ENCODE measurements at places on chromosomes 16 and 17.

- no peak for DNase-seq
These were observed 310.5 kb upstream of the IRX5 start for GRCh38 chr16:54620197-54620596.

DNA sequence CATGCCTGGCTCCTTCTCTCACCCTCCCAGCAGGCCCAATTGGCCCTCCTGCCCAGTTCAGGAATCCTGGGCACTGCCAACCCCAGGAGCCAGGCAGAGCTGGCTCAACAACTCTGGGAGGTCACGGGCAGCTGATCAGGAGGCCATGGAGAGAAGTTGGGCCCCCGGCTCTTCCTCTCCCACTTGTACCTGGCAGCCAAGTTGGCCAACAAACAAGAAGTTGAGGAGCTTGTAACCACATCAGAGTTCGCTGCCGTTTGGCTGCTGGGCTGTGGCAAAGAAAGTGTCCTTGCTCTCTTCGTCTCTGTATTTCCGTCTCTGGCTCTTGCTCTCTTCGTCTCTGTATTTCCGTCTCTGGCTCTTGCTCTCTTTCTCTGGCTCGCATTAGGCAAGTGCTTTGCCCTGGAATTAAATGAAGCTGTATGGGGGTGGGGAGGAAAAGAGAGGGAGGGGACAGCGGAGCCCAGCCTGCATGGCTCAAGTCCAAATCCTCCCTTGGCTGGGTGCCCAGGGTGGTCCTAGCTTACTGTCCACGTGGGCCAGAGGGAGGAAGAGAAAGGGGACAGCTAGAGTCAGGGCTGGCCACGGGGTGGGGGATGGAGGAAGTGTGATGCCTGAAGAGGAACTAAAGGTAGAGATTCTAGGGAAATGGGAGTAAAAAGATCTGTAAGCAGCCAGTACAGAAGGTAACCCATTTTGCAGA, 7.8 kb upstream of the TMEM132E start:
- DNase-seq = no peak

- DNase-seq = peak; percentile 37
These were observed 4.8 kb upstream of the QPRT start for GRCh38 chr16:29674188-29674587.

DNA sequence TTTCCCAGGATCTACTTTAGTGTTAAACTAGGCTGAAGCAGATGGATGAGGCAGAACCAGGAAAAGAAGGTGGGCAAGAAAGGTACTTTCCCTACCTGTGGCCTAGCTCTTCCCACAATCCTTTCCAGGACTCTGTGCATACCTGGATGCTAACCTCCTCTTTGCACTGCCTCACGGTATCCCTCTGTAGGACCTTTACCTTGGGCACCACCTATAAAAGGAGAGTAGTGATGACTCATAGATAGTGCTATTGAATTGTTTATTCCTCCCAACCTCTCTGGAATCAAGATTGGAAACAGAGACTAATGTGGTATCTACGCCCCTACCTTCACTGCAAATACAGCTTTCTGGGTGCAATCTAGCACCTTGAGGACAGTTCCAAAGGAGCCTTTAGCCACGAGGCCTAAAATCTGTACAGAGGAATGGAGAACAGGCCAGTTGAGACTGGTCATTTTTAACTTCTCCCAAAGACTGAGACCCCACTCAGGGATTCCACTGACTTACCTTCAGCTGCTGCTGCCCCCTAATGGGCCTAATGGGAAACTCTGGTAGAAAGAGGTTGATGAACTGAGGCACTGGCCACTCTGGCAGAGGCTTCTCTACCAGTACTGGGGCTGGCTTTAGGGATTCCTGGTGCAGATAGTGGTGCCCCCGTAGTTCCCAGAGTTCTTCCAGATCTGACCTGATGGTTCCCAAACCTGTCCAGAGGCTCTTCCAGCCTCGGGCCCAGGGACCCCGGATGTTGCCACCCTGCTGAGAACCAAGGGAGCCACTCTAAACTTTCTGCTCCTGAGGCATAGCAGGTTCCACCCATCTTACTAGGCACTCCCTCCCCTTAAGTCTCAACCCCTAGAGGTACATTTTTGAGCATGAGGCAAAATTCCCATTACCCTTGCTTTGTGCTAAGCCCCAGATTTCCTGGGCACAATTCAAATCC, 781 bp downstream of the RSKR start:
- DNase-seq = no peak

- DNase-seq = no peak
These were observed 1400.1 kb downstream of the CDH8 start for GRCh38 chr16:60636117-60636516.

- DNase-seq = no peak
These were observed 74.6 kb downstream of the KSR1 start for GRCh38 chr17:27530764-27531391.

DNA sequence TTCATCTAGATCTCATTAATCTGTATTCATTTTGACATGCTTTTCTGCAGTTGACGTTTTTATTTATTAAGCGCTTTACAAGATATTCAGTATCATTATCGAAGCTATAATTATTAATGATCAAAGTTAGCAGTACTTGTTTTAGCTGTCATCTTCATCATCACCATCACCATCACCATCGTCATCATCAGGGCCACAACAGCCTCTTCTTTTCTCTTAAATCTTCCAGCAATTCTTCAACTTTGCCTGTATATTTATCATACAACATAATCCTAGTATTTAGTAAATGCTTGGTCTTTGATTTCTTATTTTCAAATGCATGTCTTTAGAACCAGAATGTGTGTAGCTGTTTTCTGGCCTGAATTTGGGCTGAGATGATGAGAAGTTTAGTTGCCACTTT, 528.0 kb downstream of the MAF start:
- no peak for DNase-seq

GRCh38 chr16:69319381-69319780, 8.2 kb downstream of the VPS4A start:
- DNase-seq = no peak

DNA sequence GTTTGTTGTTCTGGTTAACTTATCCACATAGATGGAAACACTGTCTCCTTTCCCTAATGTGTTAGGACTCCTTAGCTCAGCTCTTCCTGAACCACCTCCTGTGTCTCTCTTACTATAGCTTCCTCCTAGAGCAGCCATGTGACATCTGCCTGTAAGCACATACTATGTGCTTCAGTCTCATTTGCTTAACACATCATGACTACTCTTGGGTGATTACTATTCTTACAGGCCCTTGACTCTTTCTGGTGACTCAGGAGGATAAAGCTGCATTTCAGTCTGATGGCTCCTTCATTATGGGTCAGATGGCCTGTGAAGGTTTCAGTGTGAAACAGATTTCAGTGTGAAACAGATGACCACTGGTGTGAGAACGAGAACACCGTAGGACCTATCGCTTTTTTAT, 320 bp upstream of the KRTAP4-2 start:
- DNase-seq = no peak

DNA sequence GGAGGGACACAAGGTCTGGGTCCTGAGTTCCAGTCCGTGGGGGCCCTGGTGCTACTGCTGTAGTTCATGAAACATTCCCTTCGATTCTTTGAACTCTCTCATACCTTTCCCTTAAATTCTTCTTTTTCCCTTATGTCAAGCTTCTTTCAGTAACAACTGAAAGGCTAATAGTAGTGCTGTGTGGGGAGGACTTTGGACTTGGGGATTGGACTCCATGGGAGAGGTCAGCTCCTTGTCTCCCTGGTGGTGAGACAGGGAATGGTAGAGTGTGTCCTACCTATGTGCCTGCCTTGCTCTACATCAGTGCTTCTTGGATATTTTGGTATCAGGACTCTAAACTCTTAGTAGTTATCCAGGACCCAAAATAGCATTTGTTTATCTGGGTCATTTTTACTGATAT, 628.1 kb downstream of the WWOX start:
- no peak for DNase-seq

- DNase-seq = no peak
These were observed 27.1 kb downstream of the ARHGAP23 start for GRCh38 chr17:38455288-38455915.

GRCh38 chr16:12155235-12155634, 178.7 kb downstream of the SNX29 start:
- no peak for DNase-seq

- DNase-seq = no peak
These were observed 712.1 kb downstream of the CDH11 start for GRCh38 chr16:64409783-64410210.

GRCh38 chr17:50023520-50023919, 28.5 kb upstream of the DLX3 start:
- DNase-seq = no peak

GRCh38 chr17:82092094-82092586, 5.9 kb downstream of the FASN start:
- DNase-seq = peak; percentile 6

DNA sequence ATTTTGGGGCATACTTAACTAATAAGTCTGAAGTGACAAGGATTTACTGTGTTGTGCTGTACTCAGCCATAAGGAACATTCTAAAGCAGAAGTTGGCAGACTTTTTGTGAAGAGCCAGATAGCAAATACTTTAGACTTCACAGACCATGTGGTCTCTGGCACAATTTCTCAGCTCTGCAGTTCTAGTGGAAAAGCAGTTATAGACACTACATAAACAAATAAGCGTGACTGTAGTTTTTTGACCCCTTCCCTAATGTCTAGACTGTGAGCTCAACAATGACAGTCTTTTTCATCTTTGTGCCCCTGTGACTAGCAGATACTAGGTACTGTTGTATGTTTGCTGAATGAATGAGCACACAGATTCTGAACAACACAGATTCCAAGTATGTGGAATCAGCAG, 4.9 kb downstream of the RPAIN start:
- no peak for DNase-seq

GRCh38 chr17:75661531-75661930, 5.4 kb downstream of the RECQL5 start:
- DNase-seq = no peak

DNA sequence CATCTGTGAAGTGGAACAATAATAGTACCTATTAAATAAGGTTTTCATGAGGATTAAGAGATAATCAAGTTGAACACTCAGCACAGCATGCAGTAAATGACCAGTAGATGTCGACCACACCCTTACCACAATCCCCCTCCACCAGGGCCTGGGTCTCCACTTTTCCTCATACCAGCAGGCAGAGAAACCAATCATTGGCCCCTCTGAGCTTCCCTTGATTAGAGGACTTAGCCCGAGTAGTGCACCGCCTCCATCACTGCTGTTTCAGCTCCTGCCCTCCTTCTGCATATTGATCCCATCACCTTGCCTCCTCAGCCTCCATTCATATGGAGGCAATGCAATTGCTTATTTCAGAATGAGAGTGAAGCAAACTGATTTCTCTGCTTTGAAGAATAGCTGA, 96.5 kb upstream of the CDH11 start:
- DNase-seq = no peak

GRCh38 chr16:1154291-1154886, 1.5 kb downstream of the CACNA1H start:
- DNase-seq = no peak

DNA sequence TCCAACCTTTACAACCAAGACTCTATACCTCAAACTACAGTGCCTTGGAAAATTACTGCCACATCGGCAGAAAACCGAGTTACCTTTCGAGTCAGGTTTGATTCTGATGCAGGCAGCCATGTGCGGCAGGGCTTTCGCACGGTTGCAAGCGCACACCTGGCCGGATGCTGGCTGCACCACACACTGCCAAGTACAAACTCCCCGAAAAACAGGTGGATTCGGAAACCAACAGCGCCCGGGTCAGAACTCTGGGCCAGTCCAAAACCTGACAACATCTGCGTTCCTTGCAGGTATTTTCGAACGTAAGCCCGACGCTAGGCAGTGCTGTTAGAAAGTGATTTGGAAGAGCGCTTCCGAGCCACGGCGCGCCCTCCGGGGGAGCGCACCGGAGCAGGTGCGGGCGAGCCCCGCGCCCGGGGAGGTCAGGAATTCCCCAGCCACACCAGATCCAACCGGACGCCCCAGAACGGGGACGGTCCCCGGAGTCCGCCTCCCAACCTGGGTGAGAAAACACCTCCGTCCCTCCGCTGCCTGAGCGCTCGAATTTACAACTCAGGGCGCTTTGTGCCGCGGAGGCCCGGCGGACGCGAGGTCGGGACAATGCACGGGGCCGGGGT, 1.2 kb downstream of the USP7 start:
- DNase-seq = no peak

GRCh38 chr17:74862108-74862901, 2.6 kb upstream of the GRIN2C start:
- DNase-seq = peak; percentile 82

- DNase-seq = peak; percentile 35
These were observed 1.6 kb downstream of the TMC8 start for GRCh38 chr17:78132084-78132676.

- DNase-seq = no peak
These were observed 502.7 kb upstream of the HSBP1 start for GRCh38 chr16:83305092-83305491.

DNA sequence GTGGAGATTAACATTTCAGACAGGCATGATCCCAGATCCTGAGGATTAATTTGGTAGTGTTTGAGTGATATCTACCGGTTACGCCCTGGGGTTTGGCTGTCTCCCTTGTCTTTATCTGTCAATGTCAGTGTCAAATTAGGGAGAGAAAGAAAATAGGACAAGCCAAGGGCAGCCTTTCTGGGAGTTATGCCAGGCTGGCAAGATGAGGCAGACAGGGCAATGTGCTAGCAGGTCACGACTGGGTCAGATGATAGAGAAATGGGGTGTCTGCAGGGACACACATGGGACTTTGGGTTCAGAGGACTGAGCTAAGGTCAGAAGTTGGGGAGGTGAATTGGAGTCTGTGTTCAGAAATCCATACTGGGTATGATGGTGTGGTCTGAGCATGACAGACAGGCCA, 27.4 kb upstream of the LYRM9 start:
- DNase-seq = no peak

- DNase-seq = no peak
These were observed 14.9 kb downstream of the UBFD1 start for GRCh38 chr16:23572394-23572793.

GRCh38 chr17:57246257-57246656, 10.1 kb upstream of the MSI2 start:
- no peak for DNase-seq

- no peak for DNase-seq
These were observed 312.3 kb upstream of the KCNJ16 start for GRCh38 chr17:69762766-69763165.

- DNase-seq = peak; percentile 47
These were observed 1.9 kb downstream of the NOD2 start for GRCh38 chr16:50695017-50696000.

GRCh38 chr17:61285526-61286320, 113.9 kb upstream of the TBX2 start:
- peak; percentile 38 for DNase-seq

DNA sequence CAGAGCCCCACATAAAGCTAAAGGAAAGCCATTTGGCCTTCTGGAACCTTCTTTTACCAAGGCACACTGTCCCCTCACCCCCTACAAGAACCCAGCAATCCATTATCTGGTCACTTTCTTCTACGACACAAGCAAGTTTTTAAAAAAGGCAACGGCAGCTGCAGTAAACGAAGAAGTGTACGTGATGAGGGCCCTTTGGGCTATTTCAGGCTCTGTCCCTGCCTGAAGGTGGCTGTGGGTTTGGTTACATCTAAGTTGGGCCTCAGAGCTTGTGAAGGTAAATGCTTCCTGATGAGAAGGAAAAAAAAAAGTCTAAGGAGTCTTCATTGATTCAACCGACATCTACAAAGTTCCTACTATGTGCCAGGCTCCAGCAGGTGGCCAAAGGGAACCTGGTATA, 35.4 kb downstream of the XYLT1 start:
- no peak for DNase-seq

- no peak for DNase-seq
These were observed 100.2 kb downstream of the CYLD start for GRCh38 chr16:50842013-50842505.

Data from left cardiac atrium (tissue), 4 donors.